Adipocyte (in vitro differentiated cells): ENCODE measurements at places on chromosomes 11 and 22.
A peak's percentile ranks its signal among the peaks of the same experiment; 100 is the strongest.

- no peak for DNase-seq
Observed at GRCh38 chr11:22065472-22065871, 127.4 kb upstream of the ANO5 start.

DNA sequence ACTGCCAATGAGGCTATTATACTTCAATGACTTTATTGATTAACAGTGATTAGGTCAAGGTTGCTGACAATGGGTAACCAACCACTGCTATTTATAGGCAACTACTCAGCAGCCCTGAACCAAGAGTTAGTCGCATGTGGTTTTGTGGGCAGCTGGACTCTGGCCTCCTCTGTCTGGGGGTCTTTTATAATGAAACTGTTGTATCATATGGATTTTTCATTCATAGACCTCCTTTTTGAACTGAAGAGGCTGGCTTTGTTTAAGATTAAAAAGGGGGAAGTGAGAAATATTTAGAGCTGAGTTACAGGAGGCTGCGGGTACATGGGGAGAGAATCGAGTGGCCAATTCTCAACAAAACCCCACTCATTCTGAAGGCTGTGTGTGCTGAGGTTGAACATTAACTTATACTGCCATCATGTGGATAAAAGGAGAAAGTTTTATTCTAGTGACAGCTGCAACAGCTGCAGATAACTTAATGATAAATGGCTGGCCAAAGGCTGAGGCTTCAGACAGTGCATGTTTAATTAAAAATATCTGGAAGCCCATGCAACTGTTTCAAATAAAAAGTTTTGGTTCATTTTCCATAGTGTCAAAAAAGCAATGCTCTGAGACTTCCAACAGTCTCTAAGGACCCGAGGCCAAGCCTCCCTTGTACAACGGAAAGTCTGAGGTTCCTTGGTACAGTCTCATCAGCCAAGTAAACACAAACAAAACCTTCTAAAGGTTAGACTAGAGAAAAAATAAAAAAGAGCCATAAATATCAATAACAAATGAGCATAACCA is 682.6 kb downstream of the KCNA4 start:
- peak; percentile 81 for DNase-seq

DNA sequence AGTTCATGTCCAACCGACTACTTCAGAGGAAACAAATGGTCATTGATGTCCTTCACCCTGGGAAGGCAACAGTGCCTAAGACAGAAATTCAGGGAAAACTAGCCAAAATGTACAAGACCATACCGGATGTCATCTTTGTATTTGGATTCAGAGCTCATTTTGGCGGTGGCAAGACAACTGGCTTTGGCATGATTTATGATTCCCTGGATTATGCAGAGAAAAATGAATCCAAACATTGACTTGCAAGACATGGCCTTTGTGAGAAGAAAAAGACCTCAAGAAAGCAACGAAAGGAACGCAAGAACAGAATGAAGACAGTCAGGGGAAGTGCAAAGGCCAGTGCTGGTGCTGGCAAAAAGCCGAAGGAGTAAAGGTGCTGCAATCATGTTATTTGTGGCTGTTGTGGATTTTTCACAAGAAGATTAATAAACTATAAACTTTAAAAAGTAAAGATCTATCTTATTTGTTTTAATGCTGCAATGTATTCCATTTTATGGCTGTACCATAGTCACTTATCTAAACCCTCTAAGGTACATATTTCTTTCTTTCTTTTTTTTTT is 20.1 kb upstream of the HIPK3 start:
- no peak for DNase-seq

GRCh38 chr22:23098718-23099530 is 28.6 kb downstream of the GNAZ start:
- DNase-seq: no peak

- DNase-seq: no peak
Observed at GRCh38 chr22:30790366-30790765, 95.7 kb downstream of the OSBP2 start.

- peak; percentile 69 for DNase-seq
Observed at GRCh38 chr11:10653946-10654810, 39.4 kb downstream of the IRAG1 start.

DNA sequence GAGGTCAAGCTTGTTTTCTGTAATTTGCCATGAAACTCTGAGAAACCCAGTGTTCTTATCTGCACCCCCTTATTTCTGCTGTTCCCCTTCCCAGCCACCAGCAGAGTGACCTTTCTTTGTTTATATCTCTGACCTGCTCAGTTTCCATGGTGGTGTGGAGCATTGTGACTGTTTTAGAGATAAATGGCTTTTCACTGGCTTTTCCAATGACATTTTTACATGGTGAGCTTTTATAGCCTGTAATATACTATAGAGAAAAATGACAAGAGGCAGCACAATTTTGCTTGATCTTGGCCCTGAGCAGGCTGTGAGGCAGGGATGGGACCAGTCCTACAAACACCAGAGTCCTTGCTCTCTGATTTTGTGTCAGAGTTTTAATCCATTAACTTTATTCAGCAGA is 233.9 kb downstream of the FAT3 start:
- DNase-seq: no peak

DNA sequence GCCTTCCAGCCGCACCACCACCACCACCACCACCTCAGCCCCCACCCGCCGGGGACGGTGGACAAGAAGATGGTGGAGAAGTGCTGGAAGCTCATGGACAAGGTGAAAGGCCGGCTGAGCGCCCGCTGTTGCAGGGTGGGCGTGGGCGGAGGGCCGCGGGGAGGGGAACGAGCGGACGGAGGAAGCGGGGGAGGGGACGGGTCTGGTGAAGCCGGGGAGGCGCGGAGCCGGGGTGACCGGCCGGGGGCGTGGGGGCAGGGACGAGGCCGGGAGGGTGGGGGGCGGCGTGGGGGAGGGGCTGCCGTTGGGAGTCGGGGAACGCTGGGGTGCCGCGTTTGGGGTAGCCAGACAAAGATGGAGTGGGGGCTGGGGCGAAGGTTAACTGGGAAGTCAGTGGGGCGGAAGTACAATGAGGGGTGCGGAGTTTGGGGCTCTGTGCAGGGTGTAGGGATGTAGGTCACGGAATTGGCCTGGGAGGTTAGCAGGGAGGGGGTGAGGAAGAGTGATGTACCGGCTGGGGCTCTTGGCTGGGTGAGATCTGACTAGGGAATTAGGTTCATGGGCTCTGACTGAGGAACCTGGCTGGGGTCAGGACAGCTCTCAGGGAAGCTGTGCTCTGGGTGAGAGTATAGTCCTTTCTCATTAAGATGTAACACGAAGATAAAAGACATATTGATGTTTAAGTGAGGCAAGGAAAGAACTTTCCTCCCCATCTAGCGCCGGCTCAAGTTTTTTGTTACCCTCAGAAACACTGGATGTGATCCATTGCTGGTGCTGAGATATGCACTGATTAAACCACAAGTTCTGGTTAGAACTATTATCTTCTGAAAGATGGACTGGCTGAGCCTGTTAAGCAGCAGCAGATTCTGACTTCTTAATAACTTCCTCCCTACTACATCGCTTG is 624 bp downstream of the CBL start:
- DNase-seq: peak; percentile 72

- DNase-seq: no peak
Observed at GRCh38 chr11:69943066-69943465, 123.8 kb upstream of the FGF3 start.
